ENCODE measurements at places on chromosomes 11 and 22.

DNA sequence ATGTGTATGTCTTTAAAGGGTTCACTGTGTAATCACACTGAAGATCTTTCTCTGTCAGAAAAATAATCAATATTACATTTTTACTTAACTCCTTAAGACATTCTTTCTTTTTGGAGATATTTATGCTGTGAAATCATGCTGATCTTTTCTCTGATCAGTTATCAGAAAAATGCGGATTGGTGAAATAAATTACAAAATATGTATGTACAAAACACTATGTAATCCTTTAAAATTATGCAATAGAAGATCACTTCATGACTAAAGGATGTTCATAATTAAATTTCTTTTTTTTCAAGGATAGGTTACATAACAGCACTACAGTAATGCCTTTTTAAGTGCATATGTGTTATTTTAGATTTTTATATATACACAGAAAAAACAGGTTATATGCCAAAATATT lies 24.7 kb downstream of the BTBD10 start:
- no peak for DNase-seq

DNA sequence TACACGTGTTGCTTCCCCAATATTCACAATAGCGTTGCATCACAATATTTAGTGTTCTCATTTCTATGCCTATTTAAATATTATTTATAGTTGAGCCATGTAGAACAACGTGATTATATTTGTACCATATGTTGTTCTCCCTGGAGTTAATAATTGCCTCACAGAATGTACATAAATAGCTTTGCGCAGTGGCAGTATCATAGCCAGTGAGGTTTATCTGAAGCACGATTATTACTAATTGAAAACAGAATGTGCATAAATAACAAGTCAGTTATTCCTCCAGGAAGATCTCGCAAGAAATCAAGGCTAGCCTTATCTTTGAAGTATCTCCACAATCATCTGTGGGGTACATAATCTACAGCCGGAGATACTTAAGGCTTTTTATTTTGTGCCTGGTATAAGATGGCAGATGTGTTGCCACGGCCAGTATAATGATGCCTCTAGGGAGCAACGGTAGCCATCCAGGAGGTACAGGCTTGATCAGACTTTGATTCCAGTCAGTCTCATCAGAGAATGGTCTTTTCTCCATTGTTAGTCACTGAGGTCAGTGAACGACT lies 197.5 kb downstream of the MSANTD4 start:
- no peak for DNase-seq

DNA sequence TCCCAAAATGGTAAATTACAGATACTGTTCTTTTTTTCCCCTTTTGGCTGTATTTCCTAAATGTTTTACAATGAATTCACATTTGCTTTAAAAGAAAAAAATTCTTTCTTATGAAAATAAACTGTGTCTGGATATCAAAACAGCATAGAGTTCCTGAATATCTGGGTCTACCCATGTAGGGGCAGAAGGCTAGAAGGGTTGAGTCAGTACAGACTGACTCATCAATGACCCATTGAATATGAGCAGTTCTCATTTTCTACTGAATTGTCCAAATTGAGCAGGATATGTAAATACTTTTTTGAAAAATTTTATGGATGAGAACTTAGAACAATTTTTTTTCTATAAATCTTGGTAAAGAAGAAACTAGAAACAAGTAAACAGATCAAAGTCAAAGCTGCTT lies 16.3 kb upstream of the C11orf87 start:
- peak; percentile 23 for DNase-seq

DNA sequence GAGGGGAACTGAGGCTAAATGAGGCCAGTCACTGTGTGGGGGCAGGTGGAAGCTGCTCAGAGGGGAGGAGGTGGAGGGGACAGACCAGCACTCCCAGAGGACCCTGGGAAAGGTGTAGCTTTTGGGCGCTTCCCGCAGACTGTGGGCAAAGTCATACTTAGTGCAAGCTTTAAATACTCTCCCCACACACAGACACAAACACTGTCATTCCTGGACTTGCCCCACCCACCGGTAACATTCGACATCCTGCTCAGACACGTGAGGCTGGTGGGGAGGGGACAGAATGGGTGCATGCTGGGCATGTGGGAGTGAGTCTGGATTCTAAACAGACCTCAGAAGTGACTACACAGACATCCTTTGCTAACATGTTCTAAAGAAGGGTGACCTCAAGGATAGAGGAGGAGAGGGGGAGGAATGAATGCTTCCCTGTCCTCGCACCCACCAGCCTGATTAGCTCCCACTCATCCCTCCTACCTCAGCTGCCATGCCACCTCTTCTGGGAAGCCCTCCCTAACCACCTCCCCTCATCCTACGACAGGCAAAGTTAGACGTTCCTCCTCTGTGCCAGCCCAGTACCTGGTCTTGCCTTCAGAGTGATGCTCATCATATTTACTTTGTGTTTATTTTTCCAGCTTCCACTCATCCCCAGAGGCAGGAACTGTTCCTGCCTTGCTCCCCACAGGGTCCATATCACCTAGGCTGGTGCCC lies 22.2 kb downstream of the TSKU start:
- DNase-seq = no peak

DNA sequence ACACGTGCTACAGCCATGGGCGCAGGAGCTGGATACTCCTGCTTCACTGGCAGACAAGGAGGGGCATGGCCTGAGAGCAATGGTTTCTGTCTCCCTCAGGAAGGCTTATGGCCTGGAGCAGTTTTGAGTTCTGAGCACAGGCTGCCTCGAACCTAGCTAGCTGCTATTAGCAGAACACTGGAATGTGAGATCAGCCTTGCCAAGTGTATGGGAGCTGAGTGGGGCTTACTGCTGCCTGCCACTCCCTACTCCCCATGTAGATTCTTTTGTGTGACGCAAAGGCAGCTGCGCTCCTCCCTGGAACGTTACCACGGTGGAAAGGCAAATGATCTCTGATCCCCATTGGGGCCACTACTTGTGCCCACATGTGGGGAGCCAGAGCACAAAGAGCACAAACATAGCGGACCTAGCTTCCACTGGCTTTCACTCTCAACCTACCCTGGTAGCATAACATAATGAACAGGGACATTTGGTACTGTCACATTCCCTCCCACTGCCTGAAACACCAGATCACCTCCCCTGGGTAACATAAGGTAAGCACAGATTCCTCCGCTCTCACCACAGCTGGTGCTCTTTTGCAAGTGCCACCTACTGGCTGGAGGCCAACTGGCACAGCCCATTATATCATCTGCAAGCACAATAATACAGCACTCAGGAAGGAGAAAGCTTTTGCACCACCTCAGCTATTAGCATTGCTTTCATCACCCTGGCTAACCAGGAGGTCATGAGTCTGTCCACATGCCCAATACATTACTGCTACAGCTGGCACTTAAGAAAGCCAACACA lies 84.6 kb upstream of the GUCY1A2 start:
- no peak for DNase-seq

GRCh38 chr11:108221371-108221770 lies 1.1 kb downstream of the NPAT start:
- DNase-seq = no peak

DNA sequence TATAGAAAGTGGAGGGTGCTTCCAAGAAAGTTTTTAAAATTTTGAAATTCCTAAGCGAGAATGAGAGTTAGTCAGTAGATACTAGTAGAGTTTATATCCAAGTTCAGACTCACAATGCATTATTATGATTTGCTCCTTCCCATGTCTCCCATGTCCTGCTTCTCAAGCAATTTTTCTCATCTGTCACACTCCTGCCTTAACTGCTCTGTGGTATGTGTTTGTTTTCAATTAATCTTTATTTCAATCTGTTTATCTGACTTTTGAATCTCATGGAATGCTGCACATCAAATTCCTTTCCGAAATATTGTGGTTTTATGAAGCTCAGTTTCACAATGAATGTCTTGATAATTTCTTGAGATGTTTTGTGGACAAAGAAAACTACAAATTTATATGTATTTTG lies 18.1 kb downstream of the THY1 start:
- no peak for DNase-seq

DNA sequence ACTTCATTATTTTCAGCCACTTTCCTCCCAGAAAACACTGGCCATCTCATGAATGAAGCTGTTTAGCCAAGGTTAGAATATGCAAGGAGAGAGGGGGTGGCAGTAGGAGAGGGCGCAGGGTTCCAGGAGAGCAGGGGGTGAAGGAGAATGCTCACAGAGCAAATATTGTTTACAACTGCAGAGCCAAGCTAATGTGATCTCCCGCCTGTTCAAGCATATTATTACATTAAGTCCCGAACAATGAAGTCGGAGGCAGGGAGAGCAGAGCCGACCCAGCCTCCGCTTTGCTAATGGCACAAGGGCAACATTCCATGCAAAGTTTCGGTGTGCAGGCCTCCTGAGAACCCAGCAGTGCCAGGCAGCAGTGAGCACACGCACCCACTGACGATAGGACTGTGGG lies 80.1 kb downstream of the MICAL3 start:
- no peak for DNase-seq

- no peak for DNase-seq
Observed at GRCh38 chr11:134655189-134655989, 243.3 kb upstream of the B3GAT1 start.

DNA sequence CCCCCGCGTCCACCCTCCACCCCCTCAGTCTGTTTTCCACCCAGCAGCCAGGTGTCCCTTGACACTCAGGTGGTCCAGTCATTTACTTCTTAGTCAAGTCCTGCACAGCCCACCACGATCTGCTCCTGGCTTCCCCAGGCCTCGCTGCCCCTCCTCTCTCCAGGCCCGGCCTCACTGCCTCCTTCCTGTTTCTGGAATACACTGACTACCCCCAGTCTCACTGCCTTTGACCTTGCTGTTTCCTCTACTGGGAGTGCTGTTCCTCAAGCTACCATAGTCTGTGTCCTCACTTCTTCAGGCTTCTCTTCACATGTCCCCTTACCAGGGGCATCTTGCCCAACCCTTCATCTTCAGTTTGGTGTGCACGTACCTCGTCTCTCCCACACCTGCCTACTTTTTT lies 7.4 kb downstream of the MCM5 start:
- no peak for DNase-seq

GRCh38 chr11:1231396-1232020 lies 8.6 kb downstream of the MUC5B start:
- no peak for DNase-seq

- DNase-seq = no peak
Observed at GRCh38 chr11:70734911-70735310, 336.6 kb downstream of the CTTN start.

- DNase-seq = no peak
Observed at GRCh38 chr11:100592619-100593260, 94.3 kb upstream of the ARHGAP42 start.

- no peak for DNase-seq
Observed at GRCh38 chr11:114441921-114442320, 2.7 kb downstream of the REXO2 start.

GRCh38 chr11:122778148-122778547 lies 60.2 kb upstream of the CRTAM start:
- DNase-seq = no peak

DNA sequence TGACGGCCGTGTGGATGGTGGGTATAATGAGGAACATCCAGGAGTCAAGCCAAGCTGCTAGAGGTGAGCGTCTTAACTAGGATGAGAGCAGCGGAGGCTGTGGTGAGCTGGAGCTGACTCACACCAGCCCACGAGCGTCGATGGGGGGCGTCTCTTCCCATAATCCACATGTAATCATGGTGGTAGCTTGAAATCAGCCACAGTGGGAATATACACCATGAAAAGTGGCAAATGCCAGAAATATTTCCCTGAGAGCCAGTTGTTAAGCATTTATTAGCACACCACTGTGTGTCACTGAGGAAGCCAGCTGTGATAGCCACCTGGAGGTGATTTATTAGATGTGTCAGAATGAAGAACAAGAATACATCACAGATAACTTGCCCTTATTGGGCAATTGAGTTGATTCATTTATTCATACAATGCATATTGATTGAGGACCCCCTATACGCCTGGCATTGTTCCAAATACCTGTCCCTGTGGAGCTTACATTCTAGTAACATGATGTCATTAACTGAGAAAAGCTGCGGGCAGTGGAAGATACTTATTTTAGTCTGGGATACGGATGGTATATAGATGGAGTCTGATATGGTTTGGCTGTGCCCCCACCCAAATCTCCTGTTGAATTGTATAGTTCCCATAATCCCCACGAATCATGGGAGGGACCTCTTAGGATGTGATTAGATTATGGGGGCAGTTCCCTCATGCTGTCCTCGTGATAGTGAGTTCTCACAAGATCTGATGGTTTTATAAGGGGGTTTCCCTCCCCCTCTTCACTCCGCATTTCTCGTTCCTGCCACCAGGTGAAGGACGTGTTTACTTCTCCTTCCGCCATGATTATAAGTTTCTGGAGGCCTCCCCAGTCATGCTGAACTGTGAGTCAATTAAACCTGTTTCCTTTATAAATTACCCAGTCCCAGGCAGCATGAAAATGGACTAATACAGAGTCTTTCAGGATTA lies 473.4 kb downstream of the METTL15 start:
- DNase-seq = peak; percentile 84

DNA sequence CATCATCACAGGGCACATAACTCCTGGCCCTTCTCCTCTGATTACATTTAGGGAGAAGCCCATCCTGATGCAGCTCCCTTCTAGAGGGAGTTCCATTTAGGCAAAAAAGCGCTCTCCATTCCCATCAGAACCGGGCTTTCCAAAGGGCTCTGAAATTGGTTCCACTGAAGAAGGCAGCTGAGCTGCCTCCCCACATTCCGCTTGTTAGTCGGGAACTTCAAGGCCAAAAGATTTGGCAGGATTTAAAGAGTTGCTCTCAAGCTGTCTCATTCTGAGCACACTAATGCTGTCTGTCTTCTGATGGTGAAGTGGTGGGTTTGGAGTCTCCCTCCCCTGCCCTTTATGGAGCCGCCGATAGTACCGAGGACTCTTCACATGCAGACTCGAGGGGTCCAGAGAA lies 26.6 kb upstream of the CABP7 start:
- DNase-seq = no peak

DNA sequence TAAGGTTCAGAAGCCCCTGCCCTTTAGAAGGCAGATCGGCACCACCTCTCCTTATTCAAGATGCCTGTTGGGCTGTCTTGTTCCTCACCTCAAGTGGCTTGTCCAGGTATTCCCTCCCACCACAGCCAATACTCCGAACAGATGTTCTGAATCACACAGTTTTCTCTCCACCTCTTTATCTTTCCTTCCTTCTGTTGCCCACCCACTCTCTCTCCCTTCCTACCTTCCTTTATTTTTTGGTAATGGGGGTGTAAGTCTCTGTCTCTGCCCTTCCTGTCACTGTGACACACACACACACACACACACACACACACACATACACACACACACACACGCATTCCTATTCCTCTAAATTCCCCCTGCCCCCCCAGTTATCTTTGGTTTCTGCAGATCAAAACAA lies 8.4 kb downstream of the BEST1 start:
- DNase-seq = no peak

DNA sequence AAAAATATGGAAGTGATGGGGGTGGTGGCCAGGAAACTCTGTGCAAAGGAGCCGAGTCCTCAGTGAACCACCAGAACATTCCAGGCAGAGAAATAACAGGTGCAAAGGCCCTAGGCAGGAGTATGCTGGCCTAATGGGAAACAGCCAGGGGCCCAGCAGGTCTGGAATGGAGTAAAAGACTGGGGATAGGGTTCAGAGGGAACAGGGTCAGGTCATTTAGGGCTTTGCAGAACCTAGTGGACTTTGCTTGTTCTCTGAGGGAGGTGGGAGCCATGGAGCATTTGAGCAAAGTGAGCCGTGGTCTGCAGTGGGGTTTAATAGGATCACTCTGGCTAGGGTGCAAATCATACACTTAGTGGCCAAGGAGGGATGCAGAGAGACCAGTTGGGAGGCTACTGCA lies 8.7 kb downstream of the CRYBB3 start:
- no peak for DNase-seq

All from skeletal muscle cell (primary cell).